Small intestine (tissue), 16 donors: ENCODE measurements at places on chromosomes 2 and 18.

- no peaks in the 10 kb centered on the region for H3K36me3 ChIP-seq
- no peak overlapping the region for H3K4me3 ChIP-seq
- no peaks in the 10 kb centered on the region for H3K4me1 ChIP-seq
- no peaks in the 10 kb centered on the region for H3K27me3 ChIP-seq
Observed at GRCh38 chr2:193462411-193462810, 1267.7 kb upstream of the TMEFF2 start.

GRCh38 chr18:36130039-36130831 lies 536 bp downstream of the ELP2 start:
- no peaks in the 10 kb centered on the region for H3K36me3 ChIP-seq
- H3K27ac ChIP-seq: peak overlapping the region; percentile 94

DNA sequence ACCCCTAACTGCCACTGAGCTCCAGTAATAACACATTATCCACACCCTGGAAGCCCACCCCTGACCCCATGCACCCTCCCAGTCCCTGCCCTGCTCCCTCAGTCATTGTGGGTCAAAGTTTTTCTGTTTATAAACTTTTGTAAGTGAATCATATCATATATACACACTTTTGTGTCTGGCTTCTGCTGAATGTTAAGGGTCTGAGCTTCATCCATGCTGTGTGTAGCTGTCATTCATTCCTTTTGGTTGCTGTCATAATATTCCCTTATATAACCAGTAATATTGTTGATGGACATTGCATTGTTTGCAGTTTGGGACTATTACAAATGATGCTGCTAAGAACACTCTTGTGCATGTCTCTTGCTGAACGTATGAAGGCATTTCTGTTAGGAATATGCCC lies 14.5 kb downstream of the CNNM4 start:
- H3K27me3 ChIP-seq: no peaks in the 10 kb centered on the region
- no peak for DNase-seq
- no peak overlapping the region for H3K4me3 ChIP-seq
- no peaks in the 10 kb centered on the region for H3K4me1 ChIP-seq
- H3K36me3 ChIP-seq: no peaks in the 10 kb centered on the region

DNA sequence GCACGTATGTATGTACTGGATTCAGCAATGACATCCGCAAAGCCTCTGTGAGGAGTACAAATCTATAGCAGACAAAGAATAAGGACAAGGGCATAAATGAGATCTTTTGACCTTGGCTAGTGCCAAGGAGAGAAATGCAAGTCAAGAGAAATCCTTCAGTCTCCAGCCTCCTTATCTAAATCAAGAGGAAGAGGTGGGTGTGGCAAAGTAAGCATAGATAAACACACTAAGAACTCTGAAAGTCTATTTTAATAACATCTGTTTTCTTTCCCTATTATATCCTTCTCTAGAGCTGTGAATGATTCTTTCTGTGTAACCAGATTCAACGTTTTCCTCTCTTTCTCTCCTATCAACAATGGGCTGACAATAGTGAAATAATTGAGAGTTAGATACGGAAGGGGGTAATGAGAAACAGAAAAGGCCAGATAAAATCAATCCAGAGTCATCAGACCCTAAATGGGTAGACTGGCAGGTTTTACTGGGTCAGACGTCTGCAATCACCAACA lies 118.5 kb upstream of the ZFP36L2 start:
- peak; percentile 45 for DNase-seq
- peaks cover 12% of the 10 kb centered on the region for H3K4me1 ChIP-seq
- H3K27ac ChIP-seq: no peak overlapping the region
- H3K4me3 ChIP-seq: no peak overlapping the region
- no peaks in the 10 kb centered on the region for H3K27me3 ChIP-seq

DNA sequence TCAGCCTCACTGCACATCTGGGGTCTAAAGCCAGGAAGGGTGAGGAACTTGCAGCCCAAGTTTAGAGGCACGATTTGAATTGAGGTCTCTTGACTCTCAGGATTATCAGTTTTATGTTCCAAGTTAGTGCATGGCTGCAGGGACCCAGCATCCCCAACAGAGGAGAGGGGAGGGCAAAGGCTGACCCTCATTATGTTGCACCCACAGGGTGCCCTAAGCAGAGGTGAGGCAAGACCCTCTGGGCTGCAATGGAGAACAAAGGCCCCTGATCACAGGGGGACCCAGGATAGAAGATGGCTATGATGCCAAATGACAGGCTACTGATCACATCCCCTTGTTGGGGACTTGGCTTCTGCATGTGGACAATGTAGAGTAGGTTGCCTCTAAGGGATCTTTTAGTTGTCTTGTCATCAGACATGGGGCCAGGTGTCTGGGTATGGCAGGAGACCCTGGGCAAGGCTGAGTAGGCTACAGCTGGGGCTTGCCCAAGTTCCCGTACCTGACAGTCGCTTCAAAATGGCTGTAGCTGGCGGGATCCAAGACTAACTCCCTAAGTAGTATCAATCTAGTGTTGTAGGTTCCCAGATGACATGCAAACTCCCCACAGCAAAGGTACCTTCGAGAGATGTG lies 4.5 kb upstream of the GDF7 start:
- no peaks in the 10 kb centered on the region for H3K36me3 ChIP-seq
- H3K4me3 ChIP-seq: no peak overlapping the region
- no peak overlapping the region for H3K27ac ChIP-seq
- no peaks in the 10 kb centered on the region for H3K4me1 ChIP-seq
- no peak for DNase-seq
- peaks cover 72% of the 10 kb centered on the region for H3K27me3 ChIP-seq

DNA sequence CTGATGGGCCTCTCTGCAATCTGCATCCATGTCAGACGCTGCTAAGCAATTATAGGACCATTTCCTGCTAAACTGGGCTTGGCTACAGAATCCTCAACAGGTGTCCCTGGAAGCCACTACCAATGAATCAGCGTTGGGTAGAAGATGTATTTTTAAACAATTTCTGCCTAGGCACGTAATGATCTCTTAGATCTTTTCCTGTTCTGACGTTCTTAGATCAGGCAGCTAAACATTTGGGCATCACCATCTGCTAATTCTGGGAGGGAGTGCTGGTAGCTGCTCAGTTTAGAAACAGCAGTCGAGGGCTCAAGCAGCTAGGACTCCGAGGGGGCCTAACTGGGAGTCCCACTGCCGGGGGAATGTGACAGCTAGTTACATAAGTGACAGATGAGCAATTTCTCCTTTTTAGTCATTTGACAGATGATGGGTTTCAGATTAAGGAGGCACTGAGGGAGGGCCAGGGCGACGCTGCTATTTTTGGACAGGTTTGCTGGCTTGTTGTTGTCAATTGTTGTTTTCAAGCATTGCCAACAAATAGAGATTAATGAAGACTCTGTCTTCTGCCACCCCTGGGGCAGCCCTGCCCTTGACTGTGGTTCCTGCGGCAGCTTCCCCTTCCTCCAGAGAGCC lies 92.7 kb downstream of the MRO start:
- H3K4me1 ChIP-seq: peaks cover 6% of the 10 kb centered on the region
- no peak overlapping the region for H3K27ac ChIP-seq
- no peaks in the 10 kb centered on the region for H3K27me3 ChIP-seq
- DNase-seq: peak; percentile 45

- H3K27me3 ChIP-seq: no peaks in the 10 kb centered on the region
- H3K4me3 ChIP-seq: peak overlapping the region; percentile 10
- no peak for DNase-seq
- no peaks in the 10 kb centered on the region for H3K36me3 ChIP-seq
Observed at GRCh38 chr2:241036964-241037421, 38.6 kb downstream of the SNED1 start.

GRCh38 chr2:144659731-144660275 lies 139.9 kb upstream of the ZEB2 start:
- no peak overlapping the region for H3K4me3 ChIP-seq
- no peaks in the 10 kb centered on the region for H3K4me1 ChIP-seq
- no peaks in the 10 kb centered on the region for H3K36me3 ChIP-seq
- H3K27me3 ChIP-seq: no peaks in the 10 kb centered on the region
- no peak for DNase-seq
- H3K27ac ChIP-seq: peak overlapping the region; percentile 32

DNA sequence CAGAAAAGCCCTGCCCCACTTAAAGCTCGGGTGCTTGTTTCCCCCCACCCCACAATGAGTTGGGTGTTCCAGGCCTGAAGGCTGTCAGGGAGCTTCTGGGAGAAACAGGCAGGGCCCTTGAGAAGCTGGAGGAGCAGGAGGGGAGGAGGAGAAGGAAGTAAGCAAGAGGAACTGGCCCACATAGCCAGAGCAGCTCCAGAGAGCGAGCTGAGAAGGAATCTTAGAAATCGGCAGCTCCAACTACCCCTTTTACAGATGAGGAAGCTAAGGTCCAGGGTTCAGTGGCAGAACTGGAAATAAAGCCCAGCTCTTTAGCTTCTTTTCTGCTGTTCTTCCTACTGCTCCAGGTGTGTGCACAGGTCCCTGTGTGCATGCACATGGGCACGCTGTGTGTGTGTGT lies 12.7 kb upstream of the KCNK3 start:
- no peaks in the 10 kb centered on the region for H3K4me1 ChIP-seq
- no peak for DNase-seq
- H3K27ac ChIP-seq: no peak overlapping the region
- H3K36me3 ChIP-seq: no peaks in the 10 kb centered on the region
- no peak overlapping the region for H3K4me3 ChIP-seq

GRCh38 chr2:162103443-162104009 lies 29.5 kb upstream of the DPP4 start:
- no peaks in the 10 kb centered on the region for H3K36me3 ChIP-seq
- H3K4me1 ChIP-seq: no peaks in the 10 kb centered on the region
- H3K27ac ChIP-seq: no peak overlapping the region

DNA sequence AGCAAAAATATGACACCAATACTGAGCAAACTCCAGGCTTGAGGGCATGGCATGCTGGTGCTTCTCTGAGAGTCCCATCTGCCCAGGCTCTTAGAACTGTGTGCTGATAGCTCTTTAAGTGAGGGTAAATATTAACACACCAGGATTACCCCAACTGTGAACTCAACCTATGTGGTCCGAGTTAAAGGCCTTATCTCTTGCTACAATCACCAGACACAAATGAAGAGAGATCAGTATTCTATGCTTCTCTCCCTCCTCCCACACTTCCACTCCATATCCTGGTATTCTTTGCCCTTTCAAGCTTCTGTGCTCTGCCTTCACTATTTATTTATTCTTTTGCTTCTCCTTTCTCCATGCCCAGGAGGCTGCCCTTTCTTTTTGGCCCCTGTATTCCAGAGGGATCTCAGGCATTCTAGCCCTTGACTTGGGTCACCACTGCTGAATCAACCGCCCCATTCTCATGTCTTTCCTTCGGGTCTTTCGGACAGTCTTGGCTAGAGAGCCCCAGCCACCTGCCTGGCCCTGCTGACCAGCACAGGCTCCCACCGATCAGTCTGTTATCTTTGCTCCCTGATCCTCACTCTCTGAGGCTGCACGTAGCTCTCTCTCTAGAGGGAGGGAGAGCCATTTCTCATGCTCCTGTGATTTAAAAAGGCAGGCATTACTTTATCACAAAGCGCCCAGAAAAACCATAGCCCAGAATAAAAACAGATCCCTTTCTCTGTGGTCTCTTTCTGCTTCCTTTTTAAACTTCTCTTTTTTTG lies 17.2 kb upstream of the HK2 start:
- DNase-seq: no peak
- peaks cover 6% of the 10 kb centered on the region for H3K27me3 ChIP-seq
- no peaks in the 10 kb centered on the region for H3K36me3 ChIP-seq
- no peak overlapping the region for H3K27ac ChIP-seq
- no peaks in the 10 kb centered on the region for H3K4me1 ChIP-seq
- H3K4me3 ChIP-seq: no peak overlapping the region

DNA sequence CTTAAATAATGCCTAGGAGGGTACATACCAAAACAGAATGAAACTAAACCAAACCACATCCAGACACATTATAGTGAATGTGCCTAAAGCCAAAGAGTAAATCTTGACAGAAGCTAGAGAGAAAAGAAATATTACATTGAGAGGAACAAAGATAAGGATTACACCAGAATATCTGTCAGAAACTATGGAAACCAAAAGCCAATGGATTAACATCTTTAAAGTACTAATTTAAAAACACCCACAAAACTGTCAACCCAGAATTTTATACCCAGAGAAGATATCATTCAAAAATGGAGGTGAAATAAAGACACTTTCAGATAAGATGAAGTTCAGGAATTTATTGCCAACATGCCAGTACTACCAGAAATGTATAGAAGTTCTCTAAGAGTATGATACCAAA lies 198.5 kb upstream of the ZEB2 start:
- no peak overlapping the region for H3K27ac ChIP-seq
- H3K36me3 ChIP-seq: no peaks in the 10 kb centered on the region
- no peaks in the 10 kb centered on the region for H3K4me1 ChIP-seq
- no peak for DNase-seq
- no peaks in the 10 kb centered on the region for H3K27me3 ChIP-seq
- no peak overlapping the region for H3K4me3 ChIP-seq

DNA sequence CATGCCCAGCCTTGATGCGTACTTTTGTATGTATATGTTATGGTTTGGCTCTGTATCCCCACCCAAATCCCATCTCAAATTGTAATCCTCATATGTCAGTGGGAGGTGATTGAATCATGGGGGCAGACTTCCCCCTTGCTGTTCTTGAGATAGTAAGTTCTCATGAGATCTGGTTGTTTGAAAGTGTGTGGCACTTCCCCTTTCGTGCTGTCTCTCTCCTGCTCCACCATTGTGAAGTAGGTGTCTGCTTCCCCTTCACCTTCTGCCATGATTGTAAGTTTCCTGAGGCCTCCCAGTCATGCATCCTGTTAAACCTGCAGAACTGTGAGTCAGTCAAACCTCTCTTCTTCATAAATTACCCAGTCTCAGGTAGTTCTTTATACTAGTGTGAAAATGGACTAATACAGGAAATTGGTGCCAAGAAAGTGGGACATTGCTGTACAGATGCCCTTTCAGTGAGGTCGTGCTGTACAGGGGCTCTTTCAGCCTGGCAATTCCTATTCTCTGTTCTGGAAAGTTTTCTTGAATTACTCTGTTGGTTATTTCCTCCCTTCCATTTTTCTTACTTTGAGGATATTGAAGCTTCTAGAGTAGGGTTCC lies 38.2 kb downstream of the KCMF1 start:
- no peak for DNase-seq
- H3K4me1 ChIP-seq: no peaks in the 10 kb centered on the region
- H3K36me3 ChIP-seq: no peaks in the 10 kb centered on the region
- no peaks in the 10 kb centered on the region for H3K27me3 ChIP-seq

DNA sequence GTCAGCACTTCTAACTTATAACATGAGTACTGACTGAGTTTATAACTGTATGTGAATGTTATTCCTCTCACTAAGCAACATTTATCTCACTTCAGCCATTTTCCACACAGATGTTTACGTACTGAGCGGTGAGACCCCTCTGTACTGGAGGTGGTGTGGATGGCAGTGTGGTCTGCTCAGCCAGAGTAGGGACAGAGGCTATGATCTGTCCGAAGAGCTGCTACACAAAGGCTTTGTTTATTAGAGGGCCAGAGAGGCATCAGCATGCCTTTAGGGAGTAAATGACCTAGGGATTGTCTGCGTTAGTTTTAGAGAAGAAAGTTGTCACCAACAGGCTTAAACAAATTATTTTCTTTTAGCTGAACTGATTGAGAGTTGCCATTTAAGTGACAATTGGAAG lies 23.2 kb upstream of the TACR1 start:
- H3K27me3 ChIP-seq: no peaks in the 10 kb centered on the region
- H3K4me3 ChIP-seq: no peak overlapping the region
- no peaks in the 10 kb centered on the region for H3K4me1 ChIP-seq
- no peak overlapping the region for H3K27ac ChIP-seq
- no peak for DNase-seq
